ENCODE measurements at places on chromosomes 3 and 15.

DNA sequence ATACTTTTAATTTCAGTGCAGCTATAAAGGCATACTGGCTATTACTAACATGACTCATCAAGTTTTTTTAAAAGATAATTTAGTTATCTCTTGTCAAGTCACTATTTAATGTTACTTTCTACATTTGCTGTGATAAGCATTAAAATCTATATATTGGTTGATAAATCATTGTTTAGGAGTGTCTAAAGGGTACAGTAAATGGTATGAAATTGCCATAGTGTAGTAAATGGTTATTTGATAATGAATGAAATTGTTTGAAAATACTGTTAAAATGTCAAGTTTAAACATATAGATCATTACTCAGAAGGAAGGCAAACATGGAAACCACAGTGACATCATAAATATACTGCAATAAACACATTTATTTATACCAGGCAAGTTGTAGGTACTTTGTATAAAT, 13.2 kb upstream of the BNIP2 start:
- DNase-seq = no peak

DNA sequence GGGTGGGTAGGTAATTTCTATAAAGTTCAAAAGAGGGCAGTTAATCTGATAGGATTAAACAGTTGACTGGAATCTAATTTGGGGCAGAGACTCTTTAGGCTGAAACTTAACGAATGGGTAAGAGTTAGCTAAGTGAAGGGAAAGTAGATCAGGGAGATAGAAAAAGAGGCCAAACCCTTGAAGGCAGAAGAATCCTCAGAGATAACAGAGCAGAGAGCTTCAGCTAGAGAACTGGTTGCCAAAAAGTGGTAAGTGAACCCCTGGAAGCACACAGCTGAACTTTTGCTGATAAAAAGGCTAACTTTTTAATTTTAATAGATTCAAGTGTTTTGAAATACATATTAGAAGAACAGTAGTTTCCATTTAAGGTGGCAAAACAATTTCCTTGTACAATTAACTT, 99.2 kb downstream of the FHIT start:
- no peak for DNase-seq

DNA sequence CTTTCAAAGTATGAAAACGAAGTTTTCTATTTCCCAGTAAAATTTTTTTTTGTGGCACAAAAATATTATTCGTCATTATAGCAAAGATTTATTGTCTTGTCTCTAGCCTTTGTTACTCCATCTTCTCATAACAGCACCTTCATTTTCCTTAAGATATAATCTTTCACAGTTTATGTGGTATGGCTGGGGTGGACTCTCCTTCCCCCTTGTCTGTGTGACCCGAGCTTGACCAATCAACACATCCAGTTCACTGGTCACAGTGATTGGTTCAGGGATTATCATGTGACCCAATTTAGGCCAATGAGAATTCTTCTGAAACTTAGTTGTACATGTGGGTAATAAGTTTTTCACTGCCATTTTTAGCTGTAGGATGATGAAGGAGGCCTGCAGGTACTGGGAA, 71.2 kb upstream of the DCBLD2 start:
- DNase-seq = no peak

- no peak for DNase-seq
Observed at GRCh38 chr3:124792341-124793040, 62.2 kb downstream of the UMPS start.

GRCh38 chr3:24303057-24303754, 191.4 kb downstream of the THRB start:
- DNase-seq = no peak

DNA sequence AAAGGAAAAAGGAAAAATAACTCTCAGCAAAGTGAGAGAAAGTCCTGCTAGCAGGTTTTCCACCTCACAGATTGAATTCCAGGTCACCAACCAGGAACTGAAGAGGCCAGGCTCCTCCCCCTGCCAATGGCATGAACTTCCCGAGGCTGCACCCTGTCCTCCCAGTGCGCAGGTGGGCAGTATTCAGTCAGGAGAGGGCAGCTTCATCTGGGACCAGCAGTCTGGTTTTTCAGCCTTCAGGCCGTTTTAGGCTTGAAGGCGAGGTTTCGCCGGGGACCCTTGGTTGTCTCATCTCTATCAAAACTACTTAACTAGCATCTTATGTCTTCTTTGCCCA, 41.2 kb downstream of the TRAT1 start:
- no peak for DNase-seq

- no peak for DNase-seq
Observed at GRCh38 chr15:68435966-68436365, 4.0 kb upstream of the ITGA11 start.

GRCh38 chr15:63065262-63066221, 23.0 kb downstream of the TPM1 start:
- DNase-seq = peak; percentile 36

GRCh38 chr3:132344666-132345280, 27.6 kb downstream of the ACP3 start:
- no peak for DNase-seq

DNA sequence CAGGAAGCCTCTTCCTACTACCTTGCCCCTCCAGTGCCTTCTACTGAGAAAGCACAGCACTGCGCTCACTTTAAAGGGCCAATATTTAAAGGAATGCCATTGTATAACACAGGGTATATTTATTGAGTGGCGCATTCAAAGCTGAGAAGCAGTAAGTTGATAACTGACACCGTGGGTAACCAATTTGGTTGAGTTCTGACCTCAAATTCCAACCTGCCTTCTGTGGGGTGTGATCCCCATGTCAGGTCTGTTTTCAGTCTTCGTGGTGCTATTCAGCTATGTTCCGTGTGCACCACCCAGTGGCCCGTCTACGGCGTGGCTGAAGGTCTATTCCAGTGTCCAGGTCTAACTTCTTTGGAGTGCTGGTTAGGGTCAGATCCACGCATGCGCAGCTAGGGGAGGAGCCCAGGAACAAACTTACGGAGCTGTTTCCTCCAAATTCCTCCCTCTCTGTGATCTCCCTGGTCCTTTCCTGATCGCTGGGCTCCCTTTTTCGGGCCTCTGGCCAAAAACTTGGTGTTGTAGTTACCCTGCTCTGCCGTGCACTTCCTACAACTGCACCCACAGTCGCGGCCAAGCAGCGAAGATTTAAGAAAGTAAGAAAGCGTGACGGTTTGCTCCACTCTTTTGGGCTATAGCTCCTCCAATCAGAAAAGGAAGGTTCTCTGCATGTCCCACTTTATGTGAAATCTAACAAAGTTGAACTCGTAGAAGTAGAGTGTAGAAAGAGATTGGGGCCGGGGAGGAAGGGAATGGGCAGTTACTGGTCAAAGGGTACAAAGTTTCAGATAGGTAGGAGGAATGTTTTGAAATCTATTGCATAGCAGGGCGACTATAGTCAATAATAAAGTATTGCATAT, 7.7 kb downstream of the LRRC2 start:
- DNase-seq = peak; percentile 79

Data from prostate gland (tissue), 2 donors.